Uterus (tissue), 4 donors: ENCODE measurements at places on chromosomes 6 and 20.

DNA sequence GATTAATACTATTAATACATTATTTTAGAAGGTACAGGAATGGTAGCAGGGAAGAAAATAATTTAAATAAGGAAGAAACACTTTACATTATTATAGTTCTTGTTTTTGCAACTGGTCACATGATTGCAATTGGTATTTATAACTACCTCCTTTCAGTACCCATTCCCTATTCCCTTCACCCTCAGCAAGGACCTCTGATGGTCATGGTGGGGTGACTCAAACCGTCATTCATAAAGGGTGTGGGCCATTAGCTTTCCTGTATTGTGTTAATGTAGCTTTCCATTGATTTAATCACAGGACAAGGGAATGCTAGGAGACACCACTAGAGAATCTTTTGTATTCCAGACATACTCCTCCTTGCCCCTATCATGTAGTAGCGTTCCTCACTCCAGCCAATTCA is 47.2 kb upstream of the TMEM244 start:
- DNase-seq = no peak

GRCh38 chr20:59378396-59378795 is 78.0 kb downstream of the EDN3 start:
- no peak for DNase-seq

DNA sequence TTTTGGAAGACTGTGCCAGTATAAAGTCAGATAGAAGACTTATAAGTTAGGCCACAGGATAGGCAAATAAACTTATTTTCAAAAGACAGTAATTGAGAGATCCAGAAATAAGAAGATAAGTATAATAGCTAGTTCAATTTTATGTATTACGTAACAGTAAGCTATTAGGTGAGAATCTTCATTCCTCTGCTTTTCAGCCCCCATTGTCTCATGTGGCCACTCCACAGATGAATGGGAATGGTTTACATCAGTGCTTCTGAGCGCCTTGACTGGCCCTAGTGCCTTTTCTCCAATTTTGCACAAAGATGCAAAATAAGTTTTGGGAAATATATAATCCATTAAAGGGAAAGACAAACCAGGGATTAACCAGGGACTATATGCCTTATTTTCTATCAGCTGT is 550.5 kb downstream of the MMUT start:
- DNase-seq = no peak

DNA sequence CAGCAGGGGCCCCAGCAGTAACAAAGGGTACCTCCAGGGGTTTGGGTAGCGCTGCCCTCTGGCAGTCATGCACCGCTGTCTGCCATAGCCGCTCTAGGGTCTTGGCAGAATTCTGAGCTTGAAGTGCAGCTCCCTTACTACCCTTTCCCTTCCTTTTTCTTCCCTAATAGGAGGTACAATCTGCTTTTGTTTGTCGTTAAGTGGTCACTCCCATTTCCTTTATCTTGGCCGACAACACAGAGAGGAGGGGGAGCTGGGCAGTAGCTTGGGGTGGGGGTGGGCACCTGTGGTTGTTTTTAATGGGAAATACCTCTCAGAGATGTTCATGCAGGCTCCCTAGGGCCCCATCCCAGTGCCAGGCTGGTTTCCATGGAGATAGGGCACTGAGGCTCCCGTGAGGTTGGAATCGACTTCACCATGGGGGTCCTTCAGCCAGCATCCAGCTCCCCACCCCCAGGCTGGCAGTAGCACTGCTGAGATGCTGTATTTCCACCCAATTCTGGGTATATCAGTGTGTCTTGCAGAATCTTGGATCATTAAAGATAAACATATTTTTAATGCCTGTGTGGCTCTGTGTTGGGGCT is 18.6 kb downstream of the CCDC167 start:
- no peak for DNase-seq
